ENCODE measurements at places on chromosomes 11 and 22.

- DNase-seq = no peak
Measured at GRCh38 chr11:9787260-9787659, 123.4 kb downstream of the SWAP70 start.

DNA sequence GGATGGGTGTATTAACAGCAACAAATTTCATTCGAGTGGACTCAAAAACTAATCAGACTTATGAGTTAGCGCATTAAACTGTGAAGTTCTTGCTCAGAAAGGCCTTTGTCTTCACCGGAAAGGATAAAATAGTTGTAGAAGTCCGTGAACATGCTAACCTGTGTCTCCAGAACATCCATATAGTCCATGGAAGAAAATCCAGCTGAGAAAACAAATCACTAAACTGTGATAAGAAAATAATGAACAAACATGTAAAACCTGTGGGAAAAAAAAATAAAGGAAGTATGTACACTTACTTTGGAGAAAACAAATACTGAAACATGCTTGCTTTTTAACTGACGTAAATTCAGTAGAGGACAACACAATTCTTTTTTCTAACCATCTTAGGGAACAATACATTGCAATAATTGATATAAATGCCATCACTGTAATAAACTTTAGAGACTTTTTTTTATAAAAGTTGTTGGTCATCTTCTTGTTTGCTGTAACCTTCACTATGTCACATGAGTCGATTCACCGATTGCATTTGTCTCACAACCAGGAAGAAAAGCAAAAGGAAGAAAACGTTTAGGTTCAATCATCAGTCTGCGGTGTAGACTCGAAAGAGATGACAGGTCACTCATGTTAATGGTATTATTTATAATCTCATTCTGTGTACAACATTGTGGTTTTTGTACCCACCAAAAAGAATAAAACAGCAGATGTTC, 41.9 kb downstream of the MSANTD4 start:
- no peak for DNase-seq

DNA sequence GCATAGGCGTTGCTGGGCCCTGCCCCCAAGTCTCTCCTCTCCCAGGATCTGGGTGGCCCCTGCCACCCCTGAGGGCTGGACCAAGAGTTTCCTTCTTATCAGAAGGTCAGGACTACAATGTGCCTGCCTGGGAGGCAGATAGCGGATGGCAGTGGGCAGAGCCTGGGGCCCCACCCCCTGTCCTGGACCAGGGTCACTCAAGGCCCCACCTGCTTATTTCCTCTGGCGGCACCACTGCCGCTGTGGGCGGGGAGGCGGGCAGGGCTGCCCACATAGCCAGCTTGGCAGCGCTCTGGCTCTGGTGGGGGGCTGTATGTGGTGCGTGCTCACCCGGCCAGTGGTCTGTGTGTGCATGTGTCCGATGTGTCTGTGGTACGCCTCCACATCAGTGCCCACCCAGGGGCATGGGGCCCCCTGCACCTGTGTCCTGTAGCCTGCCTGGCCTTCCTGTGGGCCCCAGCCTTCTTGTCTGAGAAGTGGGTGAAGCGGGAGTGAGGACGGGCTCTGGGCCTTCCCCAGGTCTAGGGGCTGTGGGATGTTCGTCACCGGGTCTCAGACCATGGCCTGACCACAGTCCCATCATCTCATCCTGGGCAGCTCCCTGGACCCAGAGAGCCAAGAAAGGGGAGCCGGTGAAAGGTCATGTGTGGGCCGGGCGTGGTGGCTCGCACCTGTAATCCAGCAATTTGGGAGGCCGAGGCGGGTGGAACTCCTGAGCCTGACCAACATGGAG, 3.0 kb downstream of the GAS2L1 start:
- DNase-seq = peak; percentile 38

- DNase-seq = no peak
Measured at GRCh38 chr22:46613606-46614021, 6.6 kb upstream of the GRAMD4 start.

GRCh38 chr11:128254941-128255340, 332.4 kb downstream of the ETS1 start:
- DNase-seq = no peak

- no peak for DNase-seq
Measured at GRCh38 chr11:88039476-88040147, 135.6 kb downstream of the RAB38 start.

DNA sequence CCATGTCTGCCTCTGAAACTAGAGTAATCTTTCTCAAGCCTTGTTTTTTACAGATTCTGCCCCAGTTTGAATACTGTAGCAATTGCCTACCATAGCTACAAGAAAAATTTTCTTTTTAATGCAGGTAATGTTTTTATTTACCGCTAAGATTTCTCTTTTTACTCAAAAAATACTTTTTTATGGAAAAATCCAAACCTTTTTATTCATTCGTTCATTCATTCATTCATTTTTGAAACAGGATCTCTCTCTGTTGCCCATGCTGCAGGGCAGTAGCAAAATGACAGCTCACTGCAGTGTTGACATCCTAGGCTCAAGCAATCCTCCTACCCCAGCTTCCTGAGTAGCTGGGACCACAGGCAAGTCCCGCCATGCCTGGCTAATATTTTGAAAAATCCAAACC, 2.7 kb upstream of the CPT1A start:
- no peak for DNase-seq

- DNase-seq = no peak
Measured at GRCh38 chr22:17198170-17199002, 20.8 kb downstream of the ADA2 start.

DNA sequence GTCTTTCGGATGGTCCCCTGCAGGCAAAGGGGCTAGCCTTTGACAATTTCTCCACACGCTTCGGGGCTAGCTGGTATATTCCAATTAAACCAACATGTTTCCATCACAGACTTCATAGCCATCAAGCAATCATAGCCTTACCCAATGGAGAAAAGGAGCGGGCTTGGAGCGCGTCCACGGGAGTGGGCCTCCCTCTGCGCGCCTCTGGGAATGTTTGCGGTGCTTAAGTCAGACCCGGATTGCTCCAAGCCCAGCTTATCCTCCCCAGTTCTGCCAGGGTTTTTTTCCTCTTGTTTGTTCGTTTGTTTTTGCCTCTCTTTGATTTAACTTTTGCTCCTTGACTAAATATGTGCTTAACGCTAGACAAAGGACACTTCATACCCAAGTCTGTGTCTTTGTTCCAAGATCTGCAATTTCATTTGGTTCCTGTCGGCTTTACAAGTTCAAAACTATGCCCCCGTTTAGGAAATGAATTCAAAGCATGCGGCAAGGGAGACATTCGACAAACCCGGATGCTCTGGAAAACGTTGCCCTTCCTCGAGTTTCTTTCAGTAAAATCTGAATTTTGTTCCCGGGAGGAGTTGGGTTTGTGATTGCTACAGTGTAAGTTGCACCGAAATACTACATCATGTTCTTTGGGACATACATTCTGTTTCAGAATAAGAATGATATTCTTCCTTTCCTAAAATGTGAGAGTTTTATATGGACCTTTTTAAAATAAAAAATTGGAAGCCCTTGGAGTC, 1.0 kb upstream of the GLB1L2 start:
- no peak for DNase-seq

GRCh38 chr22:44392446-44392921, 79.7 kb upstream of the SHISAL1 start:
- no peak for DNase-seq

- no peak for DNase-seq
Measured at GRCh38 chr11:60854847-60855725, 664 bp downstream of the PTGDR2 start.

DNA sequence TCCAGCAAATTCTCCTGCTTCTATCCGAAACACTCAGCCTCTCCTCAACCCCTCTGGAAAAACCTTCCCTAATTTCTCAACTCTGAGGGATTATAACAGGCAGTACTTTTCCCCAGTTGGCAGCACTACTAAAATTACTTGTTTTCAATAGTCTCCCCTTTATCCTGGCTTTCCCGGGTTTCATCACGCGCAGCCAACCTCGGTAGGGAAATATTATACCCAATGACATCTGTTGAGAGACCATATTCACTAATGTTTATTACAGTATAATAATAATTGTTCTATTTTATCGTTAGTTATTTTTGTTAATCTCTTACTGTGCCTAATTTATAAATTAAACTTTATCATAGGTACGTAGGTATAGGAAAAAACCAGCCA, 330 bp upstream of the POLD3 start:
- no peak for DNase-seq

GRCh38 chr11:1389103-1389931, 417 bp upstream of the BRSK2 start:
- DNase-seq = peak; percentile 96

DNA sequence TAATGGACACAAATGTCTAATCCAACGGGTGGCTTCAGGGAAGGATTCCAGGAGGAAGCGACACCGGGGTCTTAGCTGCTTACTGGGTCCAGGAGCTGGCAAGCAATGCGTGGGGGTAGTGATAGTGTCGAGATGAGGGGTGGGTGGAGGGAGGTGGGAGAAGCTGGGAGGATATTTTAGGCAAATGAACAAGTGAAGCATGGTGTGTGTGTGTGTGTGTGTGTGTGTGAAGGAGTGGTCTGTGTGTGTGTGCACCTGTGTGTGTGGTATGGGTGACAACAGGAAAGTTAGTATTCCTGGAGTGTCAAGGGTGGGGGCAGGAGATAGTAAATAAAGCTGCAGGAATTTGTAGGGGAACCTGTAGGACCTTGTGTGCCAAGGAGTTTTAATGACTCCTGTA, 126.9 kb upstream of the ZBED5 start:
- no peak for DNase-seq

- DNase-seq = no peak
Measured at GRCh38 chr11:73230931-73231330, 12.8 kb downstream of the P2RY2 start.

DNA sequence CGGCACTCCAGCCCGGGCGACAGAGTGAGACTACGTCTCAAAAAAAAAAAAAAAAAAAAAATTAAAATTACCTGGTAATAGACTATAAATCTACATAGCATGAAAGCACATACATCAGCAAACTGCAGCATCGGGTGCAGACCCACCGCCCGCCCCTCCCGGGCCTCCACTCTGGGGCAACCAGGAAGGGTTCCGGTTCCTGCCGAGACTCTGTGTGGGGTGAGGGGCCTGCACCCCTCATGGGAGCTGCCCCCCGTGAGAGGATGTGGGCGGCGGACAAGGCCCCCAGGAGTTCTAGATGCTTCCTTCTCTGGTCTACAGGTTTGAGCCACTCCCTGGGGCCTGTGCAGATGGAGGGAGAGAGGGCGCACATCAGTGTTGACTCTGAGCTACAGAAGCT, 9.1 kb downstream of the DRD4 start:
- peak; percentile 33 for DNase-seq

- DNase-seq = no peak
Measured at GRCh38 chr11:114319716-114320328, 23.6 kb downstream of the NNMT start.

DNA sequence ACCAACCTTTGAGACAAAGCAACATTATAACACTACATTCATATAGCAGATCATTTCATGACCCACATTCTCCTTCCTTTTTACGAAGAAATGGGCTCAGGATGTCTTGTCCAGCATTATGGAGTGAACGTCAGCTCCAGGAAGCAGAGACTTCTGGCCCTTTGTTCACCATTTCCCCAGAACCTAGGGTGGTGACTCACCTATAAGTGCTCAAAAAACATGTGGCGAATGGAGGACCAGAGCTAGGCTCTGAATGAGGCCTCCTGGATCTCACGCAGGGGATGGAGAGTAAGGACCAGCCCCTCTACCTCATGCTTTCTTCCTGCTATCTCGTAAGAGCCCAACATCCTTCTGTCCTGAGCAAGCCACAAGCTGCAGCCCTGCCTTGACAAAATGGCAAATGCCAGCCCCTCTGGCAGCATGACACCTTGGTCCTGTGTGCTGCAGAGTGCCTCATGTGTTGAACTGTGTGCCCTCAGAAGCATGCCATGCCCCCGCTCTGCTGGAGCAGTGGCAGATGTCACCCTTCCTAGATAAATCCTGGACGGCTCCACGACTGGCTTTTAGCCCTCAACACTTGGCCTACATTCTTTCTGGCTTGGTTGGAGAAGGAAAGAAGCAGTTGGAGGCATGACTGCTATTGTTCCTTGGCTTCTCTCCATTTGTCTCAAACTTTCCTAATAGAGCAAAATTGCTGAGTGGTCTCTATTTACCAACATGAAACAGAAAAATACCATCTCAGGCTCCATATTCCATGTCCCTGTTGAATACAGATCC, 6.5 kb upstream of the ST3GAL4 start:
- no peak for DNase-seq

DNA sequence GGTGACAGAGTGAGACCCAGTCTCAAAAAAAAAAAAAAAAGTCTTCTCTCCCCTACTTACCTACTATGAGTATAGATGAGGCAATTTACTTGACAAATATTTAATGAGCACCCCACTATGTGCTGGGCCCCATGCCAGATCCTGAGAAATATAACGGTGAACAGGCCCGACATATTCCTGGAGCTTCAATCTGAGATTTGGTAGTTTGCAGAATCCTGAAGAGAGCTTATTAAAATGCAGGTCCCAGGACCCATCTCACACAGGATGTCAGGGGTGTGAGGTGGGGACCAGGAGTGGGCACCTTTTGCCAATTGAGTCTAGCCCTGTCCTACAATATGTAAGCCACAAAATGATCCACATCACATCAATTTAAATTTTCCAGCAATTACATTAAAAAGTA, 44.0 kb downstream of the KCNJ4 start:
- no peak for DNase-seq

- DNase-seq = no peak
Measured at GRCh38 chr11:27004103-27004502, 10.2 kb downstream of the FIBIN start.

GRCh38 chr11:57772562-57772961, 11.0 kb downstream of the CTNND1 start:
- no peak for DNase-seq

DNA sequence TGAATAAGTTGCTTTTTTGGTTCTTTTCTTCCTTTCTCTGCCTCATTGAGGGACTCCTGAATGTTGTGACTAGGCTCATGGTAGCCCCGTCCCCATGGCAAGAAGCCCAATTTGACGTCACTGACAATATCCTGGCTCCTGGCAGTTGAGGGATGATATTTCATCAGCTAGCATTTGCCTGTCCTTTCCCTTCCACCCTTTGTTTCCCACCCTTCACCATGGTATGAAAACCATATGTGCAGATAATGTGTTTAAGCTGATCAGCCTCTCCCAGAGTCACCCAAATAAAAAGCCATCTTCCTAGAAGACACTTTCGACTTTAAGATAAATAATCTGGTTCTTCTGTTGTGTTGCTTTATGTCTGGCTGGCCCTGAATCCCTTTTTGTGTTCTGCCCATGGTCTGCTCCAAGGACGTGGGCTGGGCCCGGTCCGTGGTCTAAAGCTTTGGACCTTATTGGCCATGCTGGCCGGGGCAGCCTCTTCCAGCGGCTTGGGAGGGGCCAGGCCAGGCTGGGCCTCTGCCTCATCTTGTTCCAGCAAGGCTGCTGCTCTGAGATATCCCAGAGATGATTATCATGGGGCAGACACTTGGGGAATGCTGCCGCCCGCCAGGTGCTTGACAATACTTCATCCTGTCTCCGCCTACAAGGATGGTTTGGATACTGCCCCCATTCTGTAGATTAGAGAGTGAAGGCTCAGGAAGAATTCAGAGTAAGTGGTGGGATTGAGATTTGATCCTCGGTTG, 5.1 kb downstream of the TSPAN18 start:
- no peak for DNase-seq

Data from GM20000 (cell line).